ENCODE measurements at places on chromosomes 3 and 15.

GRCh38 chr3:32403663-32404062, 12.0 kb downstream of the CMTM7 start:
- DNase-seq, result no peak

DNA sequence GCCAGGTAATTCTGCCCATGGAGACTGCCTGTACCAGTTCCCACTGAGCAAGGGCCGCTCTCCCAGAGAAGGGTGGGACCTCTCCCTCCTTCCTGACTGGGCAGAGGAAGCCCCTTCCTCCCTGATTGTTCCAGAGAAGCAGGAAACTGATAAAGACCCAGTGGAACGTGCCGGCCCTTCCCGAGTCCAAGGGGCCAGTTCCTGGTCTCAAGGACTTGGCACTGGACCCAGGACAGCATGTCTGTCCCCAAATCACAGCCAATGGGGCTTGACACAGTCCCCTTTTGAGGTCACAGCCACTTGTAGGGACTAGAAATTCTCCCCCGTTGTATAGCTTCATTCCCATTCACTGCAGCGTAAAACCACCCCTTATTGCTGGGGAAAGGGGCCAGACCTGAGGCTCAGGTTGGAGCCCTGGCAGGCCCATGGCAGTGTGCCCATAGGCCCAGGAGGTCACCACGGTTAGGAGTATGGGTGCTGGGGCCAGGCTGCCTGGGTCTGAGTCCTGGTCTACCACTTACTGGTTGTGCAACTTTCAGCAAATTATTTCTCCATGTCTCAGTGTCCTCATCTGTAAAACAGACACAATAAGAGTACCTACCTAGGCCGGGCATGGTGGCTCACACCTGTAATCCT, 18.1 kb downstream of the CSRNP1 start:
- no peak for DNase-seq

DNA sequence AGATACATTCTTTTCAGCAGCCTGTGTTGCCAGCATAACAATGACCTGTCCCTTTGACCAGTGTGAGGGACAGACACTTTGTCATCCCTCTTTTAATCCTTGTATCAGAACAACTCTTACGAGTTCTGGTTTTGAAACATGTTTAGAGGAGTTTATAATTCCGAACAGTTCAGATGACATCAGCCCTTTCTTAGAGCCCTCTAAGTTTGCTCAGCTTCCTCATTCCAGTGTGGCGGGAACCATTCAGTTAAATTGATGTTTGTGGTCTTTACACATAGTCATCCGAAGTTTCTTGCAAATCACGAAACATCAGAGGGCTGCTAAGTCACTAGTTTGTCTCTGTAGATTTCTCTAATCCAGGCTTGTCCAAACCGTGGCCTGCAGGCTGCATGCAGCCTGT, 102.5 kb downstream of the AKAP13 start:
- DNase-seq, result no peak

GRCh38 chr15:89815769-89816168, 1.1 kb upstream of the ANPEP start:
- DNase-seq, result no peak

GRCh38 chr3:12420393-12420792, 63.9 kb upstream of the TSEN2 start:
- DNase-seq, result no peak

DNA sequence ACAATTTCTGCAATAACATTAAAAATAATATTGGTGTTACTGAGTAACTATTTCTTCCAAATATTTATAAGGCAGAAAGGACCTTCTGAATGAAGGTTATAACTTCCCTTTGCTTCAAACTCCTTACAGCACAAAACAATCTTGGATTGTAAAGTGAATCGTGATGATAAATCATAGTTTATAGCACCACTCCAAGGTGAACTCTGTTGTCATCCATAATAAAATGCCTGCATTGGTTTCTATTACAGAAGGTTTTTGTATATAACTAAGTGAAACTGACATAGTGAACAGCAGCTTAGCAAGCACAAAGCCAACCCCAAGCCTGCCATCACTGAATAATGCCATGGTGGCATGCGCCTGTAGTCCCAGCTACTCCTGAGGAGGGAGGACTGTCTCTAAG, 86.3 kb downstream of the MME start:
- DNase-seq, result no peak

DNA sequence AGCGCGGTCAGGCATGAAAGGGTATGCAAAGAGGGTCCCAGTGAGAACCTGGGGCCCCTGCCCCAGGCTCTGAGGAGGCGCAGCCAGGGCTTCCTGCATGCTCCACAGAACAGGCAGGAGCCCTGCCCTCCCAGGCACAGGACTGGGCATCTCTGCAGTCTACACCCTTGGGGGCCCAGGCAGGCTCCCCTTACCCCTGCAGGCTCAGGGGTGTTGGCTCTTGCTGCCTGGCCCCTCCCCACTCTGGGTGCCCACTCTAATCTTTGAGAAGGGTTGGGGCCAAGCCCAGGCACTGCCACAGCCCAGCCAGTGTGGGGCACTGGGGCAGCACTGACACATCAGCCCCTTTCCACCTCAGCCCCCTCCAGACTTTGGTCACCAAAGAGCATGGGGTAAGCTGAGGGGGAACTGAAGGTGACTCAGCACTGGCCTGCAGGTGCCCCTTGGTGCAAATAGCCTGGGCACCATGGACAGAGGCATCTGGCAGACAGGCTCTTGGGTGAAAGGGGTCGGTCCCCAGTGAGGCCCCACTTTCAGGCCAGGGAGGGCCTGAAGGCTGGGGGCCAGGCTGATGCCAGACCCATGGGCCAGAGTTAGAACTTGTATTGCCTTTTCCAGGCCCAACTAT, 73.4 kb downstream of the NPAP1 start:
- no peak for DNase-seq

DNA sequence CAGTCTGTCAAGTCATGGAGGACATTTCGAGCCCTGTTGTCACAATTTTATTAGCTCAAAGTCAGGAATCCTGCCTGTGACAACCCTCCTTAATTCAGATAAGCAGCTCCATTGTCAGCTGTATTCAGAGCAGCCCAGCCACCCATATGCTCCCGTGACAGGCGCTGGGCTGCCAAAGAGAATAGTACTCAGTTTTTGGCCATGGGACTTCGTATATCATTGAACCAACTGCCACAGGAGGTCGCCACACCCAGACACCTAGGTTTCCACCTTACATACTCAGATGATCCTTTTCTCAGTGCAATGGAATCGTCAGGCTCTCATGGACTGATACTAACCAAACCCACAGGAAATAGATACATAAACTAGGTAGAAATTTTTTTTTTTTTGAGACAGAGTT, 100.2 kb downstream of the C3orf70 start:
- DNase-seq, result no peak

DNA sequence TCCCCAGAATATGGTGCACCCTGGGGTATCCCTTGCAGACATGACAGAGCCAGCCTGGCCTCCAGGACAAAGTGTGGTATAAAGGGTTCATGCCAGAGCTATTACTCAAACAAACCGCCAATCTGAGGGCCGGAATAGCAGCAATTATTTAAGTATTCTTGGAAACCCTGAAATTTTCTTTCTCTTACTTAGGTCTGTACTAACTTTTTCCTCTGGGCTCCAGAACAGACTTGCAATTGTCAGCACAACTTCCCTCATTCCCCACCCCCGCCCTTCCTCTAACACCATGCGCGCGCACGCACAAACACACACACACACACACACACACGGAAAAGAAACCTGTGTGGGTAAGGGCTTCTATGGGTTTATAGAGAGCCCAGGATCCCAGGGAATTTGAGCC, 56.3 kb downstream of the ISG20 start:
- no peak for DNase-seq

DNA sequence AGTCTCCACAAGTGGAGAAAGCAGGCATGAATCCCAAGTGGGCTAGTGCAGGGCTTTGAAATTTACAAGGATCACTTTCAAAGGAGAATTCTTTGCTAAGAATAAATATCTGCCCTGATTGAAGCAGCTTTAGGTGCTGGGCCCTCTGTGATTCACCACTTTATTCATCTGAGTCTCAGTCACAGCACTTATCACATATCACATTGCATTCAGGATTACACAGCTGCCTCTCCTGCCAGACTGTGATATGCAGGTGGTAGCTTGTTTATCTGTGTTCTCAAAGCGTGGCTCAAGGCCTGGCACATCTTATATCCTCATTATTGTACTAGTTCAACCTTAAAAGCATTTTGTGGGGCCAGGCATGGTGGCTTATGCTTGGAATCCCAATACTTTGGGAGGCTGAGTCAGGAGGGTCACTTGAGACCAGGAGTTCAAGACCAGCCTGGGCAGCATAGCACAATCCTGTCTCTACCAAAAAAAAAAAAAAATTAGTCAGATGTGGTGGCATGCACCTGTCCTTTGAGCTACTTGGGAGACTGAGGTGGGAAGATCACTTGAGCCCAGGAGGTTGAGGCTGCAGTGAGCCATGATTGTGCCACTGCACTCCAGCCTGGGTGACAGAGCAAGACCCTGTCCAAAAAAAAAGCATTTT, 156.9 kb upstream of the EIF1B start:
- no peak for DNase-seq

GRCh38 chr3:195162033-195162669, 108.8 kb downstream of the XXYLT1 start:
- no peak for DNase-seq

DNA sequence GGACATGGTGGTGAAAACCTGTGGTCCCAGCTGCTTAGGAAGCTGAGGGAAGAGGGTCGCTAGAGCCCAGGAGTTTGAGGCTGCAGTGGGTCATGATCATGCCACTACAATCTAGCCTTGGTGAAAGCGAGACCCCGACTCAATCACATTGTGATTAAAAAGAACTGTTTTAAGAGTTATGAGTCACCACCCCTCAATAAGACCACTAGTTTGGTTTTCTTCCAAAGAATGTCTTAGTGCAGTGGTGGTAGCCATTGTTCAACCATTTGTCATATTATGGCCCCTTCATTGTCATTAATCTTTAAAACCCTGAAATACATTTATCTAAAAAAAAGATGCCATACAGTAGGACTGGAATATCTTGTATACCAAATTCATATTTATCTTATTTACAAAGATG, 48.8 kb downstream of the BLM start:
- no peak for DNase-seq

- DNase-seq, result peak; percentile 47
Observed at GRCh38 chr3:143973259-143974021, 1.8 kb downstream of the DIPK2A start.

GRCh38 chr3:9231471-9231870, 18.0 kb downstream of the SRGAP3 start:
- DNase-seq, result no peak
